ENCODE measurements at places on chromosomes 13 and 19.

DNA sequence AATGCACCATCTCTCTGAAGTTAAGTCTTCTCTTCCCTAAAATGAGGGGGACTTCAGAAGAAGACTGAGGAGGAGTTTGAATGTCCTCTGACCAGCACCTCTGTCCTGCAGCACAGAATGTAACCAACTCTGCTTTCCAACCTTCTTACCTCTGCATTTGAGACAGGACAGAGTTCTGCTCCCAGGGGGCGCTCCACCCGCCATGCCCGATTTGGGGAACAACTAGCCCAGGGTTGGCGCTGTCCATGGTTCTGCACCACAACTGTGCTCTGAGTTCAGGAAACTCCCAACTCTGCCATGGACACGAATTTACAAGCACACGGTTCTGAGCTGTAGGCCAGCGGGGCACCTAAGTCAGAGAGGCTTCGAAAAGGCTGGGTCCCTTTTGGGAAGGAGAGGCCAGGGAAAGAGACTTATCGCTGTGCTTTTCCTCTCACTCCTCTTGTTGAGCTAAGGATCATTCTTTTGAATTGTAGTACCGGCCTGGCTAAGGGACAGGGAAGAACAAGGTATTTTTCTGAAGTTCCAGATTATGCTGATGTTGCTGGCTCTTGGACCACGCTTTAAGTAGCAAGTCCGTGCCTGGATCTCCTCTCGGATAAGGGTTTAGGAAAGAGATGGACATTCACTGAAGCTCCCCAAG lies 22.2 kb downstream of the SIGLEC5 start:
- DNase-seq, result peak; percentile 53

- DNase-seq, result no peak
These were observed 545 bp downstream of the BTBD2 start for GRCh38 chr19:2014731-2015607.

DNA sequence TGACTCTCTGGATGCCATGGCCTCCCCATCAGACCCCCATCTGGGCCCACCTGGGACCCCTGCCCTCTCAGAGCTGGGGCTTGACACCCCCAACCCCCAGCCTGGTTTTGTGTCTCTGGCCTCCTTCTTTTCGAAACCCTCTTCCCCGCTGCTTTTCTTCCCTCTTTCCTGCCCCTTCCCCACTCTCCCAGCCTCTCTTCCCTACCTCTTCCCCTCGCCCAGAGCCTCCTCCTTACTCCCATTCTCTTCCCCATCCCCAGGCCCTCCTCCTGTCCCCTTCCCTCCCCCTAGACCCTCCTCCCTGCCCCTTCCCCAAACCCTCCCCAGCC lies 2.1 kb downstream of the TNFSF9 start:
- no peak for DNase-seq

GRCh38 chr19:31214086-31214485 lies 135.2 kb downstream of the TSHZ3 start:
- peak; percentile 86 for DNase-seq

DNA sequence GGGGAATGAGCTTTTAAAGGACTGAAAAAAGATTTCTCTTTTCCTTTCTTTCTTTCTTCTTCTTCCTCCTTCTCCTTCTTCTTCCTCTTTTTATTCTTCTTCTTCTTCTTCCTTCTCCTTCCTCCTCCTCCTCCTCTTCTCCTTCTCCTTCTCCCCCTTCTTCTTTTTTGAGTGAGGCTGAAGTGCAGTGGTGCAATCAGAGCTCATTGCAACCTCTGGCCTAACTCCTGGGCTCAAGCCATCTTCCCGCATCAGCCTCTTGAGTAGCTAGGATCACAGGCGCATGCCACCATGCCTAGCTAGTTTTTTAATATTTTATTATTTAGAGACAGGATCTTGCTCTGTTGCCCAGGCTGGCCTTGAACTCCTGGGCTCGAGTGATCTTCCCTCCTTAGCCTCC lies 120.9 kb upstream of the KL start:
- no peak for DNase-seq

GRCh38 chr19:3469638-3470499 lies 10.5 kb downstream of the SMIM24 start:
- DNase-seq, result no peak

DNA sequence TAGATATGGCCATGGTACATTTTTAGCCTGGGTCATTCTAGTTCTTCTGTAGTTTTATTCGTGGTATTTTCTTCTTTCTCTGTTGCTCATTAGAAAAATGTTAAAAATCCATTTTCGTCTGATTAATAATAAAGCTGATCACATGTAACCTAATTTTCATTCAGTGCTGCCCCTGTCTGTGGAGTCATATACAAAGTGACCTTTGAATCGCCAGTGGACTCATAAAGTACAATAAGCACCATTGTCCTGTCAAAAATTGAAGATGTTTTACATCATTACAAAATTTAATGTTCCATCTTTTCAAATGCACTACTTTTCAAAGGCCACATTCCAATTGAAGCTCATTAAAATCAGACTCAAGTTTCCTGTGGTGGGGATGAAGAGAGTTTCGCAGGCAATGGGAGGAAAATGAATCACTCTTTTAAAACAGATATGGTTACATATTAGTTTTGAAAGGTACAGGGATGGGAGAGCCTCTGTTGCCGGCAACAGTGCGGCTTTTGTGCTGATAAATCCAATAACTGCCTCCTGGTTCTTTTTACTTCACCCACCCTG lies 205.4 kb downstream of the ZNF536 start:
- DNase-seq, result no peak

DNA sequence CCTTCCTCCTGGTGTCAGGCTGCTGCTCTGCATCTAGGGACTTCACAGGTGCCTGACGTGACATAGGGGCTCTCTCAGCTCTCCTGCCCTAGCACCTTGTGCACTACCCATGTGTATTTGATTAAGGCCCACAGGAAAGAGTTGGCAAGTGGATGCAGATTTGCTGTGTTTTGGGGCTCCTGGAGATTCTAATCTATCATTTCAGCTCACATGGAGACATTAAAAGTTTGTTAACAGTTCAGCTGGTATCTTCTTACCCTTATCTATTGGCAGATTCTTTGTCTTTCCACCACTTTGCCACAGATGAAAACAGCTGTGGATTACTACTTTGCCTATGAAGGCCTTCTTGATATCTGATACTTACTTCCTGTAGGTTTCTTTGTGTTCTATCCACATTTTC lies 41.9 kb downstream of the WASF3 start:
- no peak for DNase-seq

- DNase-seq, result no peak
These were observed 8.9 kb downstream of the SARS2 start for GRCh38 chr19:38921420-38922274.

DNA sequence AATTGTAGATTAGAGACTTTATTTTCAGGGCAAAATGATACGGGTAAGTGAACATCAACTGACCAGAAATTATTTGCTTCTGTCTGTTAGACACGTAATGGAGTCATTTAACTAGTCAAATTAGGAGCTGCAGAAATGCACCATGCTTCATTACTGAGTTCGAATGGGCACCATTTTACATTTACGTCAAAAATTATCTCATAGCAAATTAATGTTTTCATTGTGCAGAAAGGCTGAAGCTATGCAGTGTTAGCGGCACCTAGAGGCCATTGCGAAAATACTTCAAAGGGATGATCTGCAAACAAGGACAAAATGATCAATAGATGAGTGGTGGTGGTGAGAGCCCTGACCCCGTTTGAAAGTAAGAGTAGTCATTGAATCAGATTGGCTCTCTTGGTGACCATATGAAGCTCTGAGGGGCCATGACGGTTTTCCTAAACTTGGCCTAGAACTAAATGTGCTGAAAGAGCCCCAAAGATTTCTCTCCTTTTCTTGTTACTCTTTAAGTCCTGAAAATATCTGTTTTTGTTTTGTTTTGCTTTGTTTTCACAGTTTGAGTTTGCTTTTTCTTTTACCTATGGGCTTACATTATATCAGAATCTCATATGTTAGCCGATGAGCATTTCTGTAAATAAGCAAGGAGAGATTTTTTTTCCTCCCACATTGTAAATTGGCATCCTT lies 277.9 kb downstream of the ZNF536 start:
- peak; percentile 20 for DNase-seq

- no peak for DNase-seq
These were observed 7.4 kb downstream of the DBP start for GRCh38 chr19:48629599-48630295.

DNA sequence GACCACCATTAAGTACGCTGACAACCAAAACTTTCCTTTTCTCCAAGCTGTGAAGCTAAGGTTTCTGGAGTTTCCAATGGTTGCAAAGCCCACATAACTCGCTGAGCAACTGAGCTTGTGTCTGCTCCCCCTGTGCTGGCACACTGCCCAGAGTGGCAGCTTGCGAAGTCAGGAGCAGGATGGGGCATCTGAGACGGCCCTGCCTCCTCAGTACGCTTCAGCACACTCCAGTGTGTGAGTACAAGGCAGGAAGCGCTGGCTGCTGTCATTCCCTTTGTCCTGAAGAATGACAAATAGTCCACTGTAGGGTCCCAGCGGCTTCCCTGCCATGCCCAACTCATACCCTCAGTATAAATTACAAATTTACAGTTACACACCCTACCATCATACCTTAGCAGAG lies 51.5 kb downstream of the SKA3 start:
- no peak for DNase-seq

DNA sequence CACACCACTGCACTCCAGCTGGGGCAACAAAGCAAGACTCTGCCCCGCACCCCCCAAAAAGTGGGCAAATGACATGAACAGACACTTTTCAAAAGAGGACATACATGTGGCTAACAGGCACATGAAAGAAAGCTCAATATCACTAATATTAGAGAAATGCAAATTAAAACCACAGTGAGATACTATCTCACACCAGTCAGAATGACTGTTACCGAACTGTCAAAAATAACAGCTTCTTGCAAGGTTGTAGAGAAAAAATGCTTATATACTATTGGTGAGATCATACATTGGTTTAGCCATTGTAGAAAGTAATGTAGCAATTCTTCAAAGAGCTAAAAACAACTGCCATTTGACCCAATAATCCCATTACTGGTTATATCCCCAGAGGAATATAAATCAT lies 99.5 kb upstream of the SPATA13 start:
- DNase-seq, result no peak

GRCh38 chr19:28956961-28957360 lies 256.0 kb downstream of the UQCRFS1 start:
- DNase-seq, result no peak

DNA sequence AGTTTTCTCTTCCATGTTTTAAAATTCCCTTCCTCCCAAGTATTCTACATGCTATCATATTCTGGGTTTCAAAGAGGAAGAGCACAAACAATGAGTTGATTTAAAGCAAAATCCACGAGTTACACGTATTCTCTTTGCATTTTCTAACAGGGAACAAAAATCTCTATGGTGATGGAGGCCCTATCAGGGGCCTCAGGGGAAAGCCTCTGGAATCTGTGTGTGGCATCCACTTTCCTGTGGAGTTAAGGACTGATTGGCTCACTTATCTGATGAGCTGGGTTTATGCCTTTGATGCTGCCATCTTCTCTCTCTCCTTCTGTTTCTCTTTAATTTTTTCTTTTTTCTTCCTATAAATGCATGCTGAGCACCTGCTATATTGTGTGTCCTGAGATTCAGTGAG lies 14.8 kb downstream of the OLFM4 start:
- DNase-seq, result no peak

- DNase-seq, result no peak
These were observed 178.7 kb upstream of the PCDH9 start for GRCh38 chr13:67408798-67409197.

DNA sequence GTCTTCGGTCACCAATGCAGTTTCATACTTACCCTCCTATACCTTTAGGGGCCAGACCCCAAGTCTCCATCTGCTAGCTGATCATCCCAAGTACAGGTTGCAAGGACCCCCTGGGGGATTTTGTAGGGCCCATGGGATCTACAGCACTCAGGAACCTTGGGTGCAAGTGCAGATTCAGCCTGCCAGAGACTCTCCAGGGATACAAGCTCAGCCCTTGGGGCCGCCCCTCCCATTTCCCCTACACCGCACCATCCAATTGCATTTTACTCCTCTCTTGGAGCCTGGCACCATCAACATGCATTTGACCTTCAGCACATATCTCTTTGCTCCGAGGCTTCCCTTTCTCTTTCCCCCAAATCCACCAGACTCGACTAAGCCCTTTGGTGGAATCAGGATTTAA lies 154.7 kb upstream of the ZNF536 start:
- no peak for DNase-seq
